ENCODE measurements at places on chromosomes 13 and 19. TPM values are rescaled to one million over a fixed set of nuclear protein-coding genes. Genes with fewer than 3 reads are reported as not detected.

GRCh38 chr13:99062593-99062992, 84.7 kb upstream of the DOCK9 start:
- H3K27ac ChIP-seq, result peak overlapping the region; percentile 22
- peaks cover 22% of the 10 kb centered on the region for H3K4me1 ChIP-seq
- H3K27me3 ChIP-seq, result no peaks in the 10 kb centered on the region
- DNase-seq, result peak; percentile 62
- H3K36me3 ChIP-seq, result peaks cover 32% of the 10 kb centered on the region
- no peak overlapping the region for H3K4me3 ChIP-seq

- H3K27ac ChIP-seq, result no peak overlapping the region
- H3K36me3 ChIP-seq, result no peaks in the 10 kb centered on the region
- no peaks in the 10 kb centered on the region for H3K4me1 ChIP-seq
- H3K27me3 ChIP-seq, result no peaks in the 10 kb centered on the region
Measured at GRCh38 chr13:33617055-33617454, 200.9 kb upstream of the RFC3 start.

- no peaks in the 10 kb centered on the region for H3K27me3 ChIP-seq
- no peak overlapping the region for H3K4me3 ChIP-seq
- peaks cover 21% of the 10 kb centered on the region for H3K4me1 ChIP-seq
Measured at GRCh38 chr13:23605831-23606230, 35.6 kb downstream of the TNFRSF19 start.

- no peaks in the 10 kb centered on the region for H3K27me3 ChIP-seq
- no peaks in the 10 kb centered on the region for H3K36me3 ChIP-seq
- no peak for DNase-seq
- H3K4me1 ChIP-seq, result 0 out of 2 replicates have a peak, but pooled peaks cover 12% of the 10 kb centered on the region
- H3K27ac ChIP-seq, result peak overlapping the region; percentile 86
Measured at GRCh38 chr19:1591421-1592023, 1.1 kb downstream of the MBD3 start.

DNA sequence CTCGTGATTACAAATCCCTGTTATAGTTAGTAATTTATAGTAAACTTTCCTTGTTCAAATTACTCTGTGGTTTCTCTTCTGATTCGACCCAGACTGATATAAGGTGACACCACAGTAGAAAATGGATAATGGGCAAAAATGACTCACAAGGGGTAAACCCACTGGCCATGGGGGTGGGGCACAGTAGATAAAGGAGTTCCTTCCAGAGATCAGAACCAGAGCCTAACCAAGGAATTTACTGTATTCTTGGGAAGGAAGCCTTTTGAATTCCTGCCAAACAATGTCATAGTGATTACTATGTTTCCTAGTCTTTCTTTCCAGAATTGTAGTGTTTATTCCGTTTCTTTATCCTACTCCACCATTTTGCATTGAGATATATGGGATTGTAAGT, 21.9 kb downstream of the MIR17HG start:
- no peak overlapping the region for H3K4me3 ChIP-seq
- no peaks in the 10 kb centered on the region for H3K4me1 ChIP-seq
- no peak overlapping the region for H3K27ac ChIP-seq

DNA sequence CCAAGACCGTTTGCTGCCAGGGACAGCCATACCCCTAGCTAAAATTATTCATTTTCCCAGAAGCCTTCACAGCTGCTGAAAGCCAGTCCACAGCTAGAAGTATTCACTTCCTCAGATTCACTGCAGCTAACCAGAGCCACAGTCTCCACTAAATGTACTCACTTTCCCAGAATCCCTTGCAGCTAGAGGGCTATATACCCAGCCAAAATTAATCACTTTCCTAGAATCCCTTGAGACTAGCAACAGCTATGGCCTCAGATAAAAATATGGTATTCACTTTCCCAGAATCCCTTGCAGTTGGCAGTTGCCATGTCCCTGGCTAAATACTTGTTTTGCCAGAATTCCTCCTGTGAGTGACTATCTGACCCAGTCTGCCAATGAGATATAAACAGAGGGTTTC, 13.8 kb upstream of the MEIS3 start:
- H3K4me3 ChIP-seq, result no peak overlapping the region
- H3K27ac ChIP-seq, result no peak overlapping the region
- DNase-seq, result no peak
- H3K4me1 ChIP-seq, result peaks cover 4% of the 10 kb centered on the region

DNA sequence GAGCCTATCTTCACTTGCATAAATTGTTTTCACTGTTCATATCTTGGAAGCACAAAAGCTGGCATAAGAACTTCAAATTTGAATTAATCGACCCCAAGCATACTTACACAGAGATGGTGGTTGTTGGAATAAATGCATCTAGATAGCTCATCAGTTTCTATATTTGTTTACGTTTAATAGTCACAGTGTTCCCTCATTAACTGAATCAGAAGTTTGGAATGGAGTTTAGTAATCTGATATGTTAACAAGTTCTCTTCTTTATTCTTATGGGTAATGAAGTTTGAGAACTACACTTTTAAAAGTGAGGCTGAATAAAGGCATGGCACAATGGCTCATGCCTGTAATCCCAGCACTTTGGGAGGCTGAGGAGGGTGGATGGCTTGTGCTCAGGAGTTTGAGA, 886.7 kb upstream of the PCDH20 start:
- peak; percentile 23 for DNase-seq
- H3K27me3 ChIP-seq, result no peaks in the 10 kb centered on the region
- no peak overlapping the region for H3K27ac ChIP-seq
- no peaks in the 10 kb centered on the region for H3K36me3 ChIP-seq
- no peaks in the 10 kb centered on the region for H3K4me1 ChIP-seq

DNA sequence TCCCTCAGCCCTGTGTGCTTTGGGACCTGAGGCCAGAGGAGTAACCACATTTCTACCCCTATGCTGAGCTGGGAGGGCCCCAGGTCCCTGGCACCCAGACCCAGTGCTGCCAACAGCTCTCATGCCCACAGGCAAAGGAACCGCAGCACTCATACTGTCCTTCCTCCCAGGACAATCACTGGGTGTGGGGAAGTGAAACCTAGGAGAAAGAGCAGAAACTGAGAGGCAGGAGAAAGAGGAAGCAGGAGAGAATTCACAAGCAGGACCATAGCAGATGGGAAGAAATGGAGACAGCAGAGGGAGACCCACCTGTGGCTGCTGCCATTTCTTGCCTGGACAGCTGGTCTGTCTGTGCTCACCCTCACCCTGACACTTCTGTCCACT, 18.9 kb downstream of the CCDC97 start:
- peak overlapping the region; percentile 97 for H3K27ac ChIP-seq
- no peaks in the 10 kb centered on the region for H3K27me3 ChIP-seq
- H3K4me3 ChIP-seq, result no peak overlapping the region
- DNase-seq, result no peak
- peaks cover 52% of the 10 kb centered on the region for H3K4me1 ChIP-seq

DNA sequence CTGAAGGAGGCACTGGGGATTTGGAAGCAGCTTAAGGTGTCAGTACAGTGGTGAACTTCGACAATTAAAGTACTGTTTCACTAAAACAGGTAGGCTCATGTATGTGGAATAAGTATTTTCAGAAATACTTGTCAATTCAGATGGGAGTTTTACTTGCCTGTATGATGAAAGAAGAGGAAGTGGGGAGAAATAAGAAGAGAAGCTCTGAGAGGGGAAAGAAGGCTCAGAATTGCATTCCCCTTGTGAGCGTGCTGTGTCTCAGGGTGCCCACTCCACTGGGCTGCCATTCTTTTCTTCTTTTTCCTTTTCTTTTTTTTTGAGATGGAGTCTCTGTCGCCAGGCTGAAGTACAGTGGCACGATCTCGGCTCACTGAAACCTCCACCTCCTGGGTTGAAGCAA, 38.6 kb upstream of the RNF17 start:
- H3K4me1 ChIP-seq, result no peaks in the 10 kb centered on the region
- H3K27ac ChIP-seq, result no peak overlapping the region
- H3K4me3 ChIP-seq, result no peak overlapping the region
- peaks cover 40% of the 10 kb centered on the region for H3K27me3 ChIP-seq
- H3K36me3 ChIP-seq, result no peaks in the 10 kb centered on the region
- DNase-seq, result no peak

GRCh38 chr19:480016-480855, 16.1 kb upstream of the MADCAM1 start:
- H3K4me3 ChIP-seq, result peak overlapping the region; percentile 53
- no peaks in the 10 kb centered on the region for H3K36me3 ChIP-seq
- no peaks in the 10 kb centered on the region for H3K27me3 ChIP-seq
- peak; percentile 79 for DNase-seq
- H3K4me1 ChIP-seq, result no peaks in the 10 kb centered on the region
- no peak overlapping the region for H3K27ac ChIP-seq

DNA sequence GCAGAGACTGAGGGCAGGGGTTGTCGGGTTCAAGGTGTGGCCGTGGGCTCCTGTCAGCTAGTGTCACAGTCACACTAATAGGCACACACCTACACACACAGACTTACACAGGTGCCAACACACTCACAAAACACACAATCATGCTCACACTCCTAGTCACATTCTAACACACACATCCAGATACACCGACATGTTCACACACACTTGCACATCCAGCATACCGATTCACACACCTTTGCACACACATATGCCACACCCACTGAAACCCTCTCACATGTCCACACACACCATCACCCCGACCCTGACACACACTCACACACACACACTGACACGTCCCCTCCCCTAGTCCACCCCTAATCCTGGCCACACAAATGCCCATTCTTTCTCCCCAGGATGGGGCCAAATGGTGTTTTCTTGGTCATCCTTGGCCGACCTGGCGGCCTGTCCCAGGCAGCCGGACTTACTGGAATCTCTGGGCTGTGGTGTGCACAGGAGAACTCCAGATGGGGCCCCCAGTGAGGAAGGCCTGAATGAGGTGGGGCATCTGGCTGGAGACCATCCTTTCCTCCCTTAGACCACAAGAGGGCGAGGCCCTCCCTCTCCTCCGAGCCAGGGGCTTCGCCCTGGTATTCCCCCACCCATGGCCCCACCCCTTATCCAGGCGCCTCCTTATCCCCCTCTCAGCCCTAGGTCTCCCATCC, 19.1 kb upstream of the PNMA8B start:
- H3K27ac ChIP-seq, result no peak overlapping the region
- no peaks in the 10 kb centered on the region for H3K4me1 ChIP-seq

DNA sequence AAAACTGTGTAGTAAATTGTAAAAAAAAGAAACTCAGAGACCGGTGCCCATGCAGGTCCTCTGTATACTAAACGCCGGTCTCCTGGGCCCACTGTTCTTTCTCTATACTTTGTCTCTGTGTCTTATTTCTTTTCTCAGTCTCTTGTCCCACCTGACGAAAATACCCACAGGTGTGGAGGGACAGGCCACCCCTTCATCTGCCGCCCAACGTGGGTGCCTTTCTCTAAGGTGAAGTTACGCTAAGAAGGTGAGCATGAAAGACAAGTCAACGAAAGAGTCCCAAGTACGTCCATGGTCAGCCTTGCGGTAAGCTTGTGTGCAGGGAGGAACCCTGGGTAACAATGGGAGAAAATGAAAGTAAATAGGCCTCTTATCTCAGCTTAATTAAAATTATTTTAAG, 48.0 kb upstream of the WASF3 start:
- no peak overlapping the region for H3K27ac ChIP-seq
- H3K36me3 ChIP-seq, result no peaks in the 10 kb centered on the region
- peaks cover 8% of the 10 kb centered on the region for H3K27me3 ChIP-seq
- no peak overlapping the region for H3K4me3 ChIP-seq

DNA sequence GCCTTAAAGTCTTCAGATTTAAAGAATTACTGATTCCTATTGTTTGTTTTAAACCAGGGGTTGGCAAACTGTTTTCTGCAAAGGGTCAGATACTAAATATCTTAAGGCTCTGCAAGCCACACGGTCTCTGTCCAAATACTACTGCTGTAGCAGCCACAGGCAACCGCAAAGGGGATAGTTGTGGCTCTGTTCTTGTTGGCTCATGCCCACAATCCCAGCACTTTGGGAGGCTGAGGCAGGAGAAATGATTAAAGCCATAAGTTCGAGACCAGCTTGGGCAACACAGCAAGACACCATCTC, 22.4 kb downstream of the RANBP3 start:
- no peaks in the 10 kb centered on the region for H3K4me1 ChIP-seq
- DNase-seq, result no peak
- no peak overlapping the region for H3K4me3 ChIP-seq
- no peaks in the 10 kb centered on the region for H3K27me3 ChIP-seq

- H3K36me3 ChIP-seq, result no peaks in the 10 kb centered on the region
- peaks cover 80% of the 10 kb centered on the region for H3K27me3 ChIP-seq
- no peak overlapping the region for H3K27ac ChIP-seq
- no peak overlapping the region for H3K4me3 ChIP-seq
- no peaks in the 10 kb centered on the region for H3K4me1 ChIP-seq
Measured at GRCh38 chr13:26749285-26749684, 11.3 kb downstream of the GPR12 start.

DNA sequence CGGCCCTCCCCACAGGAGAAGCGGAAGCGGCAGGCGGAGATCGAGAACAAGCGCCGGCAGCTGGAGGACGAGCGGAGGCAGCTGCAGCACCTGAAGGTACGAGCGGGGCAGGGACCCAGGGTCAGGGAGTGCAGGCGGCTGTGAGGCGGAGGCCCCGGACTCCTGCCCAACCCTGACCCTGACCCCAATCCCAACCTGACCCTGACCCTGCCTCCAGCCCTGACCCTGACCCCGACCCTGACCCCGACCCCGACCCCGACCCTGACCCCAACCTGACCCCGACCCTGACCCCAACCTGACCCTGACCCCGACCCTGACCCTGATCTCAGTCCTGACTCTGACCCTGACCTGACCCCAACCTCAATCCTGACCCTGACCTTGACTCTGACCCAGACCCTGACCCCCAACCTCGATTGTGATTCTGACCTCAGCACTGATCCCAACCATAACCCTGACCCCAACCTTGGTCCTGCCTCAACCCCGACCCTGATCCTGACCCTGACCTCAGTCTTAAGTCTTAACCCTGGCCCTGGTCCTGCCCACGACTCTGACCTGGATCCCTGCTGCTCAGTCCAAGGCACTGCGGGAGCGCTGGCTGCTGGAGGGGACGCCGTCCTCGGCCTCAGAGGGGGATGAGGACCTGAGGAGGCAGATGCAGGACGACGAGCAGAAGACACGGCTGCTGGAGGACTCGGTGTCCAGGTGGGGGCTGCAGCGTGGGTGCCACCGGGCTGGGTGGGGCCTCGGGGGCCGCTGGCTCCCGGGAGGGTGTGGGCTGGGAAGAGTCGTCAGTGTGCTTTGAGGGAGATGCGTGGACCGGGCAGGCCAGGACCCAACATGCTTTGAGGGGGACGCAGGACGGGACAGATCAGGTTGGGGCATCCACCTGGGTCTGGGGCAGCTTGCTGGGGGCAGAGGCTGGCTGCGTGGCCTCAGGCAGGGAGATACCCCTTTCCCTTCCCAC, 18.5 kb downstream of the PALM start:
- H3K36me3 ChIP-seq, result no peaks in the 10 kb centered on the region
- H3K27me3 ChIP-seq, result no peaks in the 10 kb centered on the region
- H3K4me1 ChIP-seq, result no peaks in the 10 kb centered on the region
- no peak overlapping the region for H3K27ac ChIP-seq

- H3K4me3 ChIP-seq, result no peak overlapping the region
- no peaks in the 10 kb centered on the region for H3K36me3 ChIP-seq
- no peaks in the 10 kb centered on the region for H3K27me3 ChIP-seq
- peaks cover 16% of the 10 kb centered on the region for H3K4me1 ChIP-seq
- no peak overlapping the region for H3K27ac ChIP-seq
Measured at GRCh38 chr13:96650301-96650886, 343.9 kb downstream of the OXGR1 start.

GRCh38 chr13:44575741-44576350, at the start of gene TSC22D1:
Gene TSC22D1, minus strand, starts transcription at chr13:44576330. Its CDS starts 256 bp downstream, at chr13:44576074.
- no peaks in the 10 kb centered on the region for H3K27me3 ChIP-seq
- peak within 1 kb of the TSS; percentile 84 for H3K4me3 ChIP-seq
- 0 out of 2 replicates have a peak, but pooled peaks cover 3% of the 10 kb centered on the region for H3K36me3 ChIP-seq
- DNase-seq, result peak; percentile 21
- peak within 1 kb of the TSS; percentile 80 for H3K27ac ChIP-seq

Gene KLK2
- not detected for total RNA-seq

Gene PDE4C
- total RNA-seq, result 1.8 TPM

Gene LILRB4
- not detected for total RNA-seq

Gene FFAR1
- total RNA-seq, result not detected

Gene ZNF765
- 9.6 TPM for total RNA-seq

Gene PLA2G4C
- total RNA-seq, result 0.63 TPM

Gene SCGB2B2
- not detected for total RNA-seq

Gene FCER2
- not detected for total RNA-seq

Gene PTPRH
- total RNA-seq, result 10.9 TPM

Gene SLITRK6
- total RNA-seq, result 4.1 TPM

Measured in PC-3 (cell line).